Testis (tissue), 5 donors: ENCODE measurements at places on chromosomes 13 and 19. TPM values are rescaled to one million over a fixed set of nuclear protein-coding genes. Genes with fewer than 3 reads are reported as not detected.

The SOX1 gene
- 4.6 TPM for total RNA-seq

The ADGRE2 gene
- 1.6 TPM for total RNA-seq

The PALM gene
- 47.8 TPM for total RNA-seq

The PDX1 gene
- total RNA-seq, result 0.24 TPM

The PTGER1 gene
- 1.4 TPM for total RNA-seq

The IFNL1 gene
- total RNA-seq, result not detected

The SLC25A41 gene
- 3.2 TPM for total RNA-seq

The PRKCG gene
- 3.7 TPM for total RNA-seq

The BEST2 gene
- 0.87 TPM for total RNA-seq

The KLK14 gene
- not detected for total RNA-seq

The MAG gene
- total RNA-seq, result 10.8 TPM

The TPP2 gene
- total RNA-seq, result 112 TPM

The TEX29 gene
- 15.8 TPM for total RNA-seq

The DMKN gene
- total RNA-seq, result 7.9 TPM

The SLC1A6 gene
- total RNA-seq, result 335 TPM

The ZNF221 gene
- 8.1 TPM for total RNA-seq

The CRX gene
- total RNA-seq, result 0.55 TPM

The FCGBP gene
- 18.8 TPM for total RNA-seq

The SERPINE3 gene
- total RNA-seq, result not detected

The GPI gene
- total RNA-seq, result 198 TPM

The C19orf81 gene
- 5.4 TPM for total RNA-seq

The ADPRHL1 gene
- 6.6 TPM for total RNA-seq

The AMER2 gene
- 2.9 TPM for total RNA-seq

The SIGLEC5 gene
- total RNA-seq, result not detected

The GPC6 gene
- total RNA-seq, result 4.3 TPM

The KIR3DL2 gene
- total RNA-seq, result not detected

The C5AR2 gene
- total RNA-seq, result 3.9 TPM

The SKA3 gene
- 8.7 TPM for total RNA-seq

The CERS1 gene
- total RNA-seq, result 64.5 TPM

The KIRREL2 gene
- total RNA-seq, result 0.87 TPM

The PSG4 gene
- 0.25 TPM for total RNA-seq

The RNF113B gene
- total RNA-seq, result 33.6 TPM

The ZFR2 gene
- total RNA-seq, result 34.1 TPM

The ELSPBP1 gene
- 0.25 TPM for total RNA-seq

The FAAP24 gene
- 11.8 TPM for total RNA-seq

The FGF22 gene
- 3.1 TPM for total RNA-seq

The SLITRK1 gene
- 0.06 TPM for total RNA-seq

The MYO1F gene
- total RNA-seq, result 4.7 TPM

The LGALS4 gene
- total RNA-seq, result 1.9 TPM

The HCST gene
- total RNA-seq, result 3.5 TPM

The CRB3 gene
- total RNA-seq, result 1.2 TPM

The ARRDC2 gene
- 13.0 TPM for total RNA-seq

The CBY2 gene
- 49.1 TPM for total RNA-seq

The ZNF726 gene
- total RNA-seq, result 18.2 TPM

The FGF21 gene
- not detected for total RNA-seq

The SHD gene
- total RNA-seq, result 0.16 TPM
